ENCODE measurements at places on chromosomes 7 and 10.

DNA sequence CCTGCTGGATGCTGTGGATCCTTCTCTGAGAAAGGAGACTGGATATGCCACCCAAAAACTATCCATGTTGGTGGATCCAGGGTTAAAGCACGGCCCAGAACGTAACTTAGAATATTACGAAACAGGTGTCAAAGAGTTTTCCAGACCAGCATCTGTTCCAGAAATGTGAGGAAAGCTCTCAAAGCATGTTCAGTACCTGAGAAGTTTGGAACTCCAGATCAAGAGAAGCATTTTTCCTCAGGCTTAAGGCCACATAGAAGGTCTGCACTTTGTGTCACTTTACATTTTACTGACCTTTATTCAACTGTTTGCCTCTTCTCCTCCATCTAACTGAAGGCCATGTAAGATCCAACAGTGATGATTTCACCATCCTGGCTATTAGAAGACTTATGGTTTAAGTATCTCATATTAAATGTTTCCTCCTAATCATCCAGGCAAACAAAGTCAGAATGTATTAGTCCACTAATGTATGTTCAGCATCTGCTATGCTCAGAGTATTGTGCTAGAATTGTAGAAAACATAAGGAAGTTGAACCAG lies 340.7 kb upstream of the LRGUK start:
- no peak for DNase-seq

DNA sequence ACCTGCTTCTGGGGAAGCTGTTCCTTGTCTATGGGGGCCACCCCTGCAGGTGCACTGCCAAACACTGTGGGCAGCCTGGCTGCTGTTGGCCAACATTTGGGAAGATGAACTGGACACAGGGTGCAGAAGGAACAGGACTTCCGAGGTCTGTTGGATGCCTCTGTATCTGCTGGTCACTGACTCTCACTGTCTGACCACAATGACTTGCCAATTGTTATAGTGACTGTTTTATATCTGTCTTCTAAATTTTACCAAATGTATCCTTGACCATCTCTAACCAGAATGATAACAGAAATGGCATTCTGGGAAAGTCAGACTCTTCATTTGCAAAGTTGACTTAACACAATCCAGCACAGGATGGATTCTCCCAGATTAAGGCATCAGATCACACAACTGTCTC lies 214.0 kb upstream of the PRSS58 start:
- DNase-seq, result no peak

- DNase-seq, result no peak
Measured at GRCh38 chr10:75977139-75977538, 545.7 kb downstream of the LRMDA start.

DNA sequence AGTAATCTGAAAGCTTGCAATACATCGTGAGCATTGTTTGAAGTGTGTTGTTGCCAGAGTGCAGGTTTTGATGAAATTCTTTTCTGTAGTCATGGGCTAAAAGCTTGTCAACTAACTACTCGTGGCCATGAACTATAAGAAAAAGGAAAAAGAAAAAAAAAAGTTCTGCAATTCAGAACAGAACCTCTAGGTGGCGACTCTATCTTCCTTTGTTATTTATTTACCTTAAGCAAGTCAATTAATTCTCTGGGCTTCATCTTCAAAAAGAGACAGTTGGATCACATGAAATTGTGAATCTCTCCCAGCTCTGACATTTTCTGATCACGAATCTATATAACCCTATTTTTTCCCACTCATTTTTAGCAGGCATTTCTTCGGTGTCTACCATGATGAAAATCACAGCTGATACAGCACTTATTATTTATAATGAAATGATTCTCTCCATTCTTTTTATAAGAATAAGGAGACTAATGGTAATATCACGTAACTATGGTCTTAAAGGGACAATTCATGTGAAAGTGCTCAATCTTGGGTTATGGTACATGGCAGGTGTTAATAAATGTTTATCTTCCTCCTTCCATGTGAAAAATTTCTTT lies 18.8 kb downstream of the TMEM196 start:
- DNase-seq, result no peak

DNA sequence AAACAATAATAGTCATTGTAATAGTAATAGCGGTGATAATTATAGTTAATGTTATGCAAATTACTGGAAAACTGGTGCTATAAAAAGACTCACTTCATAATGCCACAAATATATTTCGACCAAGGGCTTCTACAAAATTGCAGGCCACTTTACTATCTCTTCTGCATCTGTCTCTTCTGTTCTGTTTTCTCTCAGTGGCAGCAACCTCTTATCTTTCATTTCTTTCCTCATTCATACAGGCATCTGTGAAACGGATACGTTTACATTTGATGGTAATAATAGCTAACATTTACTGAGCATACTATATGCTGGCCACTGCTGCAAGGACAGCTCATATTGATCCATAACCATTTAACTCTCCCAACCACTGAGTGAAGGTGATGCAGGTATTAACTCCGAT lies 537.4 kb upstream of the PFKP start:
- no peak for DNase-seq

DNA sequence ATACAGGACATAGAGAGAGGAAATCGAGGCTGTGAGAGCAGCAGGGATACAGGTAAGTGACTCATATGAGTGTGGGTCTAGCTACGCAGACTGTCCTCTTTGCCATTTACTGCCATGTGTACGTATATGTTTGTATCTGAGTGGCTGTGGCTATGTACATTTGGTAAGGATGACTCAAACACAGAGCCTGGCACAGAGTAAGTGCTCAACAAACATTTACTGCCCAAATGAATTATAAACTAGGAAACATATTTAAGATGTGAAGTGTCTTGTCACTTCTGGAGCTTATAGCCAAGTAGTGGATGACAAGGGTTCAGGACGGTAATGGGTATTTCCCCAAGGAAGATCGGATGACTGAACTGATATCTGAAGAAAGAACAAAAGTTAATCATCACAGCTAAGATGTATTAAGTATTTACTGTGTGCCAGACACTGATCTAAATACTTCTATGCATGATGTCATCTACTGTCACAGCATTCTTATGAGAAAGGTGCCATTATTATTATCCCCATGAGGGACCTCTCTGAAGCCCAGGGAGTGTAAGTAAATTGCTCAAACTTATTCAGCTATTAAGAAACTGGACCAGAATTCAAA lies 6.0 kb downstream of the MRPL43 start:
- DNase-seq, result no peak

DNA sequence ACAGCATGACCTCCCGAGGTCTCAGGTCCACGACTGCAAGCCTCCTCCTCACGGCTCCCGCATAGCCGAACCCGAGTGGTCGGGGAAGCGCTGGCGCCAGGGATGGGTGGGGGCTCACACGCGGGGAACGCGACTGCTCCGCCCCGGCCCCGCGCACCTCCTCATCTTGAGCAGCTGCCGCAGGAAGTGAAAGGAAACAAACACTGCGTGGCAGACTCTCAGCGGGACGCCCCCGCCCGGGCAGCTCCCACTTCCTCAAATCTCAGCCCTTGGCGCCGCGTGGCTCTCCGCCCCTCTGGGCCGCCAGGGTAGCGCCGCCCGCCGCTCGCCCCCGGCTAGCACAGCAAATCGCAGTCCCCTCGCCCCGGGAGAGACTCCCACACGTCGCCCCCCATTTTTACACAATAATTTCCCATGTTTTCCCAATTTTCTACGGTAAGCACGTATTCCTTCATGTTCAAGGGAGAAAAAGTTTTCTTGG lies at the start of gene TMEM243:
Gene TMEM243 (minus strand): TSS at position 188 of the 481 bp plus-strand sequence. CDS start 229 bp downstream, outside the sequence.
- peak; percentile 68 for DNase-seq

GRCh38 chr10:123858077-123858681 lies 33.4 kb downstream of the CPXM2 start:
- DNase-seq, result no peak

DNA sequence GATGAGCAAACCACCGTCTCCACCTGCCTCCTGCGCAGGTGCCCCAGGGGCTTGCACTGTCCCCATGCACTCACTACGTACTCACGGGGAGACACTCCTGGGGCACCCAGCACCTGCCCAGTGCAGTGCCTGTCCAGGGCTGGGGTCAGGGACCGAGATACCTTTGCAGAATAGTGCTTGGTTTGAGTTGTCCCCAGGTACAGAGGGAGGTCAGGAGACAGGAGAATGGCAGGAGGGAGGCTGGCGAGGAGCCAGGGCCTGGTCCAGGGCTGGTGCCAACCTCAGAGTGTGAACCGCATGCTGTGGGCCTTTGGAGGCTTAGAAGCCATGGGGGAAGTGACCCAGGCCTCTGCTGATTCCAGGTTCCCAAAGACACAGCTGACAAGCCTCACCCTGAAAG lies 110.1 kb upstream of the GPR26 start:
- no peak for DNase-seq

GRCh38 chr7:116162254-116162653 lies 48.1 kb upstream of the TES start:
- no peak for DNase-seq

DNA sequence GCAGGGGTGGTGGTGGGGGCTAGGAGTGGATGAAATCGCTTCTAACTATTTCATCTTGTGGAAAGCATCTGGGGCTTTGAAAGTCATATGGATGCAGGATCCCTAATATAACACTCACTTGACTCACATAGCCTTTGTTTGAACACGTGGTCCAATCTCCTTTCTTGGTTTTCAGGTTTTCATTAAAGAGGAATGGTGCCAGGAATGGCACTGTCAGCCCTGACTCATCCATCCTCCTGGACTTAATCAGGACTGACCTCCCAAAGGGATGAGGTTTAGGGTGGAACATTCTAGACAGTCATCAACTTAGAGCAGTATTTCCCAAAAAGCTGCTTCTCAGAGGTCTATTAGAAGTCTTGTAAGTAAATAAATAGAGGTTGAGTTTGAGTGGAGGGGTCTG lies 162.0 kb upstream of the PLXNA4 start:
- no peak for DNase-seq

DNA sequence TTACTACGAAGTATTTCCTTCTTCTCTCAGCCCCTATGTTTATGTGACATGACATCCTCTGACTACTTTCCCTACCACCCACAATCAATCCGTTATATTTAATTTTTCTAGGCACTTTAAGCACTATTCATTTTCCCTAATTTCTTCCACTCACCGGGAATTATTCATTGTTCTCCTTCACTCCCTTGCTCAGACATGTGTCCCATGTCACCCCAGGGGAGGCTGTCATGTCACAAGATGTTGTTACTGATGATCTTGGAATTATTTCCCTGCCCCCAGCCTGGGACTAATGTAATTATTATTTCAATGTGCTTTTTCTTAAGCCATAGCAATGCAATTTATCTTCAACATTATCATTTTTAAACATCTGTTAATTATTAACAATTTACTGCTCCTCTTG lies 317.2 kb downstream of the PHF14 start:
- no peak for DNase-seq

GRCh38 chr7:76057813-76058145 lies 9.9 kb downstream of the MDH2 start:
- DNase-seq, result no peak

GRCh38 chr10:91886954-91887271 lies 22.4 kb downstream of the FGFBP3 start:
- DNase-seq, result no peak

- no peak for DNase-seq
Measured at GRCh38 chr7:1787681-1788235, 117.7 kb downstream of the ELFN1 start.

DNA sequence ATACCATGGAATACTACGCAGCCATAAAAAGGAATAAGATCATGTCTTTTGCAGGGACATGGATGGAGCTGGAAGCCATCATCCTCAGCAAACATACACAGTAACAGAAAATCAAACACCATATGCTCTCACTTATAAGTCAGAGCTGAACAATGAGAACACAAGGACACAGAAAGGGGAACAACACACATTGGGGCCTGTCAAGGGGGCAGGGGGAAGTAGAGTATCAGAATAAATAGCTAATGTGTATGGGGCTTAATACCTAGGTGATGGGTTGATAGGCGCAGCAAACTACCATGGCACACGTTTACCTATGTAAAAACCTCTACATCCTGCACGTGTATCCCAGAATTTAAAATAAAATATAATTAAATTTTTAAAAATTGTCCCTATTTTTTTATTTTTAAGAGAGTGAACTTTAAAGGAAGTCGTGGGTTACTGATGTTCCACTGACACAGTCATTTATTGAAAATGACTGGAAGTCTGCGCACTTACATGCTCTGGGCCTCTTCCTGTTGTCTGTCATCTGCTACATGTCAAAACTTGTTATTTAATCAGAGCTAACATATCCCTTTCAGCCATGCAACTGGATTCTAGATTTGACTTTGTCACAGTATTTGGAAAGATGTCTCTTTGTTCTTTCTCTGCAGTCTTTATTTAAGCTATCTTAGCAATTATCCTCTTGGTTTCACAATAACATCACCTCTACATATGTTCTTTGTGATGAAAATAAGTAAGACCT lies 73.7 kb upstream of the ABCB5 start:
- no peak for DNase-seq

GRCh38 chr7:7979558-7979957 lies 11.0 kb downstream of the GLCCI1 start:
- DNase-seq, result no peak

GRCh38 chr10:92238586-92239098 lies 52.2 kb downstream of the CPEB3 start:
- DNase-seq, result no peak

- DNase-seq, result no peak
Measured at GRCh38 chr7:44403176-44403759, 77.9 kb upstream of the CAMK2B start.

DNA sequence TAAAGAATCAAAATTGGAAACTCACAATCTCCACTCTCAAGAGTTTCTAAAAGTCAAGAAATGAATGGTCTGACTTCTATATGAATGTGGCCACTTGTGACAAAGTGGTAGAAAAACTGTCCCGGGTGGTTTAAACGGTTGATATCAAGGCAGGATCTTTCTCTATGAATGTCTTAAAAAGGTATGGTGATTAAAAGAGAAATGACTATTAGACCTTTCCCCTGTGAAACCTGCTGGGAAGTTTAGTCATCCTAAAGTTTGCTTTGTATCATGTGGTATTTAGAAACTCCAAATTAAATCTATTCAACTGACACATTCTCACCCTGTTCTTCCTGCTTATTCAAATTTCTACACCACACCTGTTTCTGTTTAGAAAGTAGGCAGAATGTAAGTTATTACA lies 492.5 kb downstream of the XPNPEP1 start:
- DNase-seq, result no peak

DNA sequence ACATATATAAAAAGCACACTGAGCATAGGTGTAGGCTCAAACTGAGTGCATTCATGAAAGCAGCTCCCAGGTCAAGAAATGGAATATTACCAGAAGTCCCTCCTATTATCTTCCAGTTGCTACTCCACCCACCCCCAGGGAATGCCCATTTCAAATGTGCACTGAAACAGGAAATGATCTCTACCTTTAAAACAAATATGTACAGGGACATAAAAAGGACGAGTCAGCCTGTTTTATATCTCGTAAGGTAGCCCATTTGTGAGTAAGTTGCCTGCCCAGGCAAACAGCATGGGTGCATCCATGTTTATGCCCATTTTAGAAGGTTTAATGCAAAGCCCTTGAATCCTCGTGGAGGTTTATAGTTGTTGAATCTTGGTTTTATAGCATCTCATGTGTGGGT lies 10.4 kb downstream of the FFAR4 start:
- DNase-seq, result no peak

DNA sequence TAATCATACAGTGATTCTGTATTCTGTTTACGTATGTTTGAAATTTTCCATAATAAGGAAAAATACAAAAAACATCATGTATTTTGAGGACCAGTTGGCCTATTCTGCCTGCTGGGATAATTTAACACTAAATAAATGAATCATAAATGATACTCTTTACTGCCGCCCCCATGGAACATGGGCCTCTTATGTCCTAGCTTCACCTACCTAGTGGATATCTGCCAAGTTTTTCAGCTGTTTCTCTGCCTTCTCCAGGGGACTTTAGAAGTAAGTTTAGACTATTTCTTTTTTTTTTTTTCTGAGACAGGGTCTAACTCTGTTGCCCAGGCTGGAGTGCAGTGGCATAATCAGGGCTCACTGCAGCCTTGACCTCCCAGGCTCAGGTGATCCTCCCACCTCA lies 10.4 kb downstream of the NFE2L3 start:
- no peak for DNase-seq

Data from activated CD8-positive, alpha-beta memory T cell treated with anti-CD3 and anti-CD28 coated beads for 1 hour (primary cell).